ENCODE measurements at places on chromosomes 16 and 17.

GRCh38 chr16:76940251-76940650, 250.7 kb upstream of the MON1B start:
- DNase-seq: no peak

- peak; percentile 11 for DNase-seq
Measured at GRCh38 chr16:22141767-22142166, 20.5 kb upstream of the SDR42E2 start.

- no peak for DNase-seq
Measured at GRCh38 chr17:37292429-37293139, 83.2 kb upstream of the C17orf78 start.

DNA sequence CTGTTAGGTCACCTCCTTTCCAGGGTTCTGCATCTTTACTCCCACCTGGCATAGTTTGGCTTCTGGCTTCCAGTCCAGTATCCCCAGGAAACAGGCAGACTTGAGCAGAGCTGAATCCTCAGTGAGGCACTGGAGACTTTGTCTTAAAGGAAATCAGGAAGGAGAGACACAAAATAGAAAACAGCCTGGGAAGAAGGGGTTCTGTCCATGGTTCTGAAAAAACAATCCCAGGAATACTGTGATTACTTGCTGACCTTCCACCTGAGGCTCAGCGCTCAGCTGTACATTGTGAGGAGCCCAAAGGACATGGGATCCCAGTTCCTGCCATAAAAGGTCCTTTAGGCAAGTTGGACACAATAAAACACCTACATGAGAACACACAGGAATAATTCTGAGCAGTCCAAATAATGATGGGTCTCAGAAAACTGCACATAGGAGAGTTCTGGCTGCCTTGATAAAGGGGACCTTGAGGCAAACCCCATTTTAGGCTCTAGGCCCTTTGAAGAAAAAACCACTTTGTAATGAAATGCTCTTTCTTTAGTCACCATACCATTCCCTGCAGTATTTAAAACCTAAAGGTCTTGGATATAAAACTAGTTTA, 81.4 kb upstream of the CRHR1 start:
- DNase-seq: peak; percentile 26

- peak; percentile 40 for DNase-seq
Measured at GRCh38 chr17:75105126-75106080, 4.4 kb upstream of the ARMC7 start.

- DNase-seq: no peak
Measured at GRCh38 chr16:62294213-62294972, 258.2 kb upstream of the CDH8 start.

DNA sequence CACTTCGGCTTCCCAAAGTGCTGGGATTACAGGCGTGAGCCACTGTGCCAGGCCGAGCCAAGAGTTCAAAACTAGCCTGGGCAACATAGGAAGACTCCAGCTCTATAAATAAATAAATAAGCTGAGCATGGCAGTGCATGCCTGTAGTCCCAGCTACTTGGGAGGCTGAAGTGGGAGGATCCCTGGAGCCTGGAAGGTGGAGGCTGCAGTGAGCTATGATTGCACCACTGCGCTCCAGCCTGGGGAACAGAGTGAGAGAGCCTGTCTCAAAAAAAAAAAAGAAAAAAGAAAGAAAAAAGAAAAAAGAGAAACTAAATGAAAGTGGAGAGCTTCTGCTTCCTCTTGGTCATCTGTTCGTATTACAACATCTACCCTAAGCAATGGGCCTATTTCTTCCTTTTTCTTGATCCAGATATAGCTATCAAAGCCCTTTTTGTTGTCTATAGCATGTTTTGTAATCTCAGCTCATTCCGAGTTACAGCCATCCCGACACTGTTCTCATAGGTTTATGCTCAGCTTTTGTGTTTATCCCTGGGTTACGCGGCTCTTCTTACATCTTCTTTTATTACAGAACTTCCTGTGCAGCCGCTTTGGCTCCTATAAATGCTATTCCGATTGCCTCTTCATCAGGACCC, 14.1 kb upstream of the MAPK3 start:
- DNase-seq: no peak

DNA sequence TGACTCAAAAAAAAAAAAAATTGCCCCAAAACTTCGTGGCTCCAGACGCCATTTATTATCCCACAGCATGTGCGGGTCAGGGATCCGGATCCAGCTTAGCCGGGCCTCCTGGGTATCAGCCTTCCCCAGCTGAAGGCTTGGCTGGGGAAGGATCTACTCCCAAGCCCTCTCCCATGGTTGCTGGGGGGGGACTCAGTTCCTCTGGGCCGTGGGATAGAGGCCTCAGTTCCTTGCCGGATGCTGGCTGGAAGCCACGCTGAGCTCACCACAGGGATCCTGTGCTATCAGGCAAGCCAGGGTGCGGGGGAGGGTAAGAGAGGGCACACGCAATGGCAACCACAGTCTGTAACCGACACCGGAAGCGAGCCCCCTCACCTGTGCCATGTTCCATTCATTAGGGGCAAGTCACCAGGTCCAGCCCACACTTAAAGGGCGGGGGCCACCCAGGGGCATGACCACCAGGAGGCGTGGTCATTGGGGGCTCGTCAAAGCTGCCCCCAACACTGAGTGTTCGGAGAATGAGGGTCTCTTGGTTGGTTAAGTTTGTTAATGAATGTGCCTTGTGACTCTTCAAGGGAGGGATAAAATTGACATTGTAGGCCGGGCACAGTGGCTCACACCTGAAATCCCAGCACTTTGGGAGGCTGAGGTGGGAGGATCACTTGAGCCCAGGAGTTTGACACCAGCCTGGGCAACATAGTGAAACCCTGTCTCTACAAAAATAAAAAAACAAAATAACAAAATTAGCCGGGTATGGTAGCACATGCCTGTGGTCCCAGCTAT, 210.0 kb upstream of the GSE1 start:
- DNase-seq: peak; percentile 67

GRCh38 chr17:58755269-58755576, 431 bp upstream of the PPM1E start:
- no peak for DNase-seq

DNA sequence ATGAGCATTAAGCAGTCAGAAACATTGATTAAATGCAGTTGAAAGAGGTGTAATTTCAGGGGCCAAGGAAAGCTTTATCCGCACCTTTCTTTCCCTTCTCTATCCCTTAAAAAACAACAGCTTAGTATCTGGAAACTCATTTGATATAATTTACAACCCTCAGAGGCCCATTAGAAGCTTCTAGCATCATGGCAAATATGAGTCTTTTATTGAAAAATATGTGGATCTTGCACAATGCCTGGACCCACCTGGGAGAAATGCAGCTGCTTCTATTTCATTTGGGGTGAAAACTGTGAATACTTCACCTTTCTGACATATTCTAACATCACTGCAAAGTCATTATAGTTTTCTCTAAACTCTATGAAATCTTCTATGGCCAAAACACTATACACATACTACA, 492.2 kb upstream of the PSMD7 start:
- no peak for DNase-seq

DNA sequence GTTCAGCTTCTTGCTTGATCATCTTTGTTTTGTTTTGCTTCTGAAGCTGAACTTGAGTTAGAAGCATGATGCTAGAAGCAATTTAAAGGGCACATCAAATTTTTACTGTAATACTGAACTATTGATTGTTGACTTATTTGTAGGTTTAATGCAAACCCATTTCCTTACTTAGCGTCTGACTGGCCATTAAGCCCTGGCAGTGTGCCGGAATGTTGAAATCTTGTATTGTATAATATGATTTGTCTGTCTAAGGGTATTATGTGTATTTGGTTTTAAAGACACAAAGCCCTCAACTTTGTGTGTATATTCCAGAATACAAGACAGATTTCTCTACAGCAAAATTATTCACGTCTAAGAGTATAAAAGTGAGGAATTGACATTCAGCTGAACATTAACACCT, 39.7 kb downstream of the NUP93 start:
- no peak for DNase-seq

DNA sequence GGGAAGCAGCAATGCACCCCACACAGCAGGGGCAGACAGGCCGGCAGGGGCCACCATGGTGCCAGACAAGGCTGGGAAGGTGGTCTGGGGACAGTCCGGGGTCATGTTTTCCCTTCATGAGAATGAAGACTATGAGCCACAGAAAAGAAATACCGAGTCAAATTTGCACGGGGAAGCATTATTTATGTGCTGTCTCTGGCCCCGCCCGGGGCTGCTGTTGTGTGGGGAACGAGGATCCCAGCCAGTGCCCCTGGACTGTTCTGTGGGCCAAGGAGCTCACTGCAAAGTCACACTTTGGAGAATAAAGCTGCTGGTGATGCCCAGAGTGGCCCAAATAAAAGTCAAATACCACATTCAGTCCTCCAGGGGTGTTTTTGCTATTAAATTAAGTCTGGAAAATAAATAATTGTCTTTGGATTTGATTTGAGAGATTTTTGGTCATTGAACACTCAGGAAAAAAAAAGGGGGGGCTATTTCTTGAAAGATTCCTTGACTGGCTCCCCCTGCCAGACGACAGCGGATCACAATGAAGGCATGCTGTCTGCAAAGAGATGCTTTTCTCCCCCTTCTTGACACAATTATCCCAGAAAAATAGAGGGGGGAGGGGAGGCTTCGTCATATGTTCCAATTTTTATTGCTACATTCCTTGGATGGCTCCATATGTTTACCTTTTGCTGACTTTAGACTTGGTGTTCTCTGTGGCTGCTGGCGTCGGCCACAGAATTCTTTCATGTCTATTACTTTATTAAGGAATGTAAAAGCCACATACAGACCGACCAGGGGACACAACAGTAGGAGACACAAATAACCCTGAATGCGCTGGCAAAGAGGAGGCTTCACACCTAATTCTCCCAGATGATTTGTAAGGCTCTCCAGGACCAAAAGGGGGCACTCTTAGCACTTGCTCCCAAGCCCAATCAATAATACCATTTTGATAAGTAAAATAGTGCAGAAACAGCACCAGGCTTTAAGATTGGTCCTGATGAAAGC, 27.1 kb upstream of the ANKFN1 start:
- peak; percentile 77 for DNase-seq

DNA sequence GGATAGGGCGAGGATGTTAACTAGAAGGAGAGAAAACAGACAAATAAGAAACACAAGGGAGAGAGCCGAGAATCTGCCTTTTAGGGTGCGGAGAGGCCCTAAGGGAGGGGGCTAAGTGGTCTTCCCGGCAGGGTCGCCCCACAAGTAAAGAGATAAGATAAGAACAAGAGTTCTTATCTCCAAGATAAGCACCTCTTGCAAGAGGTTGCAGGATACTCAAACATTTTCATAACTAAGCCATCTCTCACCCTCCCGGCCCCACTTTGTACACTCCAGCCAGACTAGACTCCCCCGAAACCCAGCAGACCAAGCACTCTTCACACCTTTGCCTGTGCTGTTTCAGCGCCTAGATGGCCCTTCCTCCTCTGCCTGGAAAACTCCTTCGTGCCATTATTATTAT, 14.3 kb downstream of the ZNF319 start:
- no peak for DNase-seq

DNA sequence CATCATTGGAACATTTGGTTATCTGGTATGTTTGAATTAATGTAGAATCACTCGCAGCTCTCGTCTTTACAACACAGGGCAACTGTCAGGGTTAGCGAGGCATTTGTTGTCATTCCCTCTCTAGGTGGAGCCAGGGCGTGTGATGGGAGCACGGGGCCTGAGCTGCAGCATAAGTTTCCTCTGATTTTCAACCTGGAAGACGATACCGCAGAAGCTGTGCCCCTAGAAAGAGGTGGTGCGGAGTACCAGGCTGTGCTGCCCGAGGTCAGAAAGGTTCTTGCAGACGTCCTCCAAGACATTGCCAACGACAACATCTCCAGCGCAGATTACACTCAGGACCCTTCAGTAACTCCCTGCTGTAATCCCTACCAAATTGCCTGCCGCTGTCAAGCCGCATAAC, 37.2 kb downstream of the WIPI1 start:
- no peak for DNase-seq

- peak; percentile 31 for DNase-seq
Measured at GRCh38 chr17:78842881-78843565, 2.4 kb upstream of the USP36 start.

- DNase-seq: peak; percentile 63
Measured at GRCh38 chr17:77141846-77142449, 1.2 kb downstream of the SEC14L1 start.

DNA sequence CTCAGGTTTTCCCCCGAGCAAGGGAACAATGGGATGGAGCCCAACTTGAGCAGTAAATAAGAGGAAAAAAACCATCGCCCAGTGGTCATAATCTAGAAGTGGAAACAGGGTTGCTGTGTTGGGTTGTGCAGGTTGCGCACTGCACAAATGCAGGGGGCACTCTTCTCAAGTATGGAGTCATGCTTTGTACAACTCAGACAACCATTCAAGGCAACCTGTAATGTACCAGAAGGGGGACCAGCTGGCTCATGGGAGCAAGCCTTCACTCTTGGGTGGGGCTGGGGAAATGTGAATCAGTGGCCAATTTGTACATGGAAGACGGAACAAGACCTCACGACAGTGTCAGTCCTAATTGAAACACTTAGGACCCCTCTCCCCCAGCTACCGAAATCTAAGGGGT, 23.9 kb upstream of the LITAF start:
- DNase-seq: no peak

DNA sequence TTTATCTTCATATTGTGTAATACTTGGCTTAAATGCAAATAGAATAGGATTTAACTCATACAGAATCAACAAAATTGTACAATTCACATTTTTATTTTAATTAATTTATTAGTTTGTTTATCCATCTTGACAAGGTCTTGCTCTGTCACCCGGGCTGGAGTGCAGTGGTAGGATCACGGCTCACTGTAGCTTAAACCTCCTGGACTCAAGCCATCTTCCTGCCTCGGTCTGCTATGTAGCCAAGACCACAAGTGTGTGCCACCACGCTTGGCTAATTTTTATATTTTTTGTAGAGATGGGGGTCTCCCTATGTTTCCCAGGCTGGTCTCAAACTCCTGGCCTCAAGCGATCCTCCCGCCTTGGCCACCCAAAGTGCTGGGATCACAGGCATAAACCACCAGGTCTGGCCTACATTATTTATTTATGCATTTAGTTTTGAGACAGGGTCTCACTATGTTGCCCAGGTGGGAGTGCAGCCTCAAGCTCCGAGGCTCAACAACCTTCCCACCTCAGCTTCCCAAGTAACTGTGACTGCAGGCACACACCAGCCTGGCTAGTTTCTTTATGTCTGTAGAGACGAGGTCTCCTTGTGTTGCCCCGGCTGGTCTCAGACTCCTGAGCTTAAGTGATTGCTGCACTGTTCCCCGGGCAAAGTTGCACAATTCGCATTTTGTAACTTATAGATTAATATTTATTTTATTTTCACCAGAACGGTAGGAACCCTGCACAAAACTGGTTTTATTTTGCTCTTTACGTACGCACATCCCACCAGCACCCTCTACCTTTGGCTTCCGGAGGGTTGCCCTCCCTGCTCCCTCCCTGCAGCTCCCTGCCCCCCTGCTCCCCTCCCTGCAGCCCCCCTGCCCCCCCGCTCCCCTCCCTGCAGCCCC, 4.9 kb downstream of the DPEP1 start:
- no peak for DNase-seq

GRCh38 chr17:47630614-47631013, 19.1 kb upstream of the KPNB1 start:
- no peak for DNase-seq

- no peak for DNase-seq
Measured at GRCh38 chr16:34648-34987, 18.8 kb downstream of the POLR3K start.

- no peak for DNase-seq
Measured at GRCh38 chr16:66842765-66843164, 1.4 kb upstream of the CA7 start.
